ENCODE measurements at places on chromosomes 6 and 20.

- DNase-seq: no peak
These were observed 125.9 kb upstream of the MLIP start for GRCh38 chr6:53985366-53985765.

- DNase-seq: no peak
These were observed 86.0 kb upstream of the NXT1 start for GRCh38 chr20:23264545-23264944.

GRCh38 chr6:156045401-156046267, 590.0 kb upstream of the NOX3 start:
- no peak for DNase-seq

DNA sequence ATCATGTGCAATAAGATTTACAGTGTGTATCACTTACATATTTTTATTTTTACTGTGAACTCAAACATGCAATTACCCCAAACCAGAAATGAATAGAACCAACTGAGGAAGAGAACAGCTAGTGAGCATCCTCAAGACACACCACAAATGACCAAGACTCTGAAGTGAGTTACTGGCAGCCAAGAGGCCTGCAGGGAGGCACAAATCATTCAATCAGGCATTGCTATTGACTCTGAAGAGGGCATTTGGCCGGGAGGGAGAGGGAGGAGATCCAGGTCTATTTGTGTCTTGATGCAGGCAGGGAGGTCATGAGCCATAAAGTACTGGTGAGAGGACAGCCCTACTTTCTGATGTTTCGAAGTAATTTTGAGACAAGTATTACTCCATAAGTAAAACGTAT, 257.7 kb downstream of the BCKDHB start:
- no peak for DNase-seq

- no peak for DNase-seq
These were observed 135.9 kb upstream of the FUT9 start for GRCh38 chr6:95879856-95880255.

Measured in AG20443 (cell line).